Activated gamma-delta T cell treated with anti-CD3 and anti-CD28 coated beads, Interleukin-2, amount 50 U/mL, for 16 hours (primary cell): ENCODE measurements at places on chromosomes 3 and 15.

DNA sequence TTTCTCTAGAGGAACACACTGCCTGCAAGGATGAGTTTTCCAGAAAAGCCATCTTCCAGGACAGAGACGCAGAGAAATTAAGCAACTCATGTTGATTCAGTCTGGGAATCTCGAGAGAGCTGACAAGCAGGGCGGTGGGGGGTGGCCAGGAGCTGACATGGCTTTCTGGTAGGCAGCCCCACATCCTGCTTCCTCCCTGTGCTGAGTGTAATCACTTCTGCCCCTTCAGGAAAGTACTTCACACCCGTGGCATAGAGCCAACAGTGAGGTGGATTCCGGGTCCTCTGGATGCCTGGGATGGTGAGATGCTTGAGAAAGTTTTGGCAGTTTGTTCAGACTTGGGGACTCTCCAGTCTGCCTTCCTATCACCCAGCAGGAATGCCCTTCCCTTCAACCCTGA is 221.1 kb downstream of the SLCO3A1 start:
- no peak for DNase-seq

GRCh38 chr3:36680952-36681351 is 83.4 kb downstream of the DCLK3 start:
- DNase-seq: no peak

- no peak for DNase-seq
Measured at GRCh38 chr3:192750201-192750600, 22.9 kb upstream of the FGF12 start.

- no peak for DNase-seq
Measured at GRCh38 chr3:113240841-113241240, 29.5 kb downstream of the BOC start.
